ENCODE measurements at places on chromosomes 11 and 22.

DNA sequence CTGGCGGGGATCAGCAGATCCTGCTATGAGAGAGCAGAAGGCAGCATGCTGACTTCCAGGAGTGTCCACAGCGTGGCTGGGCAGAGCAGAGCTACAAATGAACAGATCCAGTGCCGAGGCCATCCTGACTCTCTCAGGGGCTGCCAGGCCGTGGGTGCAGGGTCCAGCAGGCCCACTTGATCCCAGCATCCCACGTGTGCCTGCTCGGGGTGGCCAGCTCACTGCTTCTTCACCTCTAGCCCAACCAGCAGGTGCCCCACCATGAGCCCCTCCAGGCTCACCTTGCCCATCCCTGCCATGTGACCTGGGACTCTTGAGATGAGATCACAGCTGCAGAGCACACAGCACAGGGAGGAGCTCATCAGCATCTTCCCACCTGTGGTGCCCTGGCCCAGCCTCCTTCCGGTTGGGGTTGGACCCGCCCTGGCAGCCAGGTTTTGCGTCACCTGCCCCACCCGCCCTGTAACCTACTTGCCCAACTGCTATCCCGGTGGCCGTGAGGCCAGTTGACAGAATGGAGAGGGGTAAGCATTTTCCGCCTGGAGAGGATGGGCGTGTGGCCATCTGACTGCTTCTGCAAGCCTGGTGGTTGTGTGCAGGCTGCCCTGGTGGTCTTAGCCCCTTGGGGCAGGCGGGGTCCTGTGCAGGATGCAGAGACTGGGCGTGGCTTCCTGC is 11.0 kb downstream of the TANGO2 start:
- DNase-seq = no peak

GRCh38 chr22:49725516-49725915 is 102.2 kb downstream of the BRD1 start:
- no peak for DNase-seq

GRCh38 chr22:48318575-48319320 is 1508.9 kb downstream of the BRD1 start:
- DNase-seq = no peak

DNA sequence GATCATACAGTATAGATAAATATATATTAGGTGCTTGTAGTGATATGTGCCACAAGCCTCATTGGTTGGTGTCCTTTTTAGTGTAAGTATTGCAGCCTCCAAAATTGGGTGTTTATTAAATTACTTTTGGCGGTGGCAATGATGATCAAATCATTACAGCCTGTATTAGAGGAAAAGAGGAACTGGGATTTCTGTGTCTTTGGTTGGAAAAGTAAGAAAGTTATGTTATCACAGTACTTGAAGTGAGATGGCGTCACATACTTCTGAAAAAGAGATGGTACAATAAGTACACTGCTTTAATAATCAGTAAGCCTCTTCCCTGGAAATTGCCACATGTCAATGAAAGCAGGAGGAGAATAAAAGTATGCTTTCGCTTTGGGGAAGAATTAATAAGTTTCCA is 523 bp upstream of the MPZL3 start:
- no peak for DNase-seq

DNA sequence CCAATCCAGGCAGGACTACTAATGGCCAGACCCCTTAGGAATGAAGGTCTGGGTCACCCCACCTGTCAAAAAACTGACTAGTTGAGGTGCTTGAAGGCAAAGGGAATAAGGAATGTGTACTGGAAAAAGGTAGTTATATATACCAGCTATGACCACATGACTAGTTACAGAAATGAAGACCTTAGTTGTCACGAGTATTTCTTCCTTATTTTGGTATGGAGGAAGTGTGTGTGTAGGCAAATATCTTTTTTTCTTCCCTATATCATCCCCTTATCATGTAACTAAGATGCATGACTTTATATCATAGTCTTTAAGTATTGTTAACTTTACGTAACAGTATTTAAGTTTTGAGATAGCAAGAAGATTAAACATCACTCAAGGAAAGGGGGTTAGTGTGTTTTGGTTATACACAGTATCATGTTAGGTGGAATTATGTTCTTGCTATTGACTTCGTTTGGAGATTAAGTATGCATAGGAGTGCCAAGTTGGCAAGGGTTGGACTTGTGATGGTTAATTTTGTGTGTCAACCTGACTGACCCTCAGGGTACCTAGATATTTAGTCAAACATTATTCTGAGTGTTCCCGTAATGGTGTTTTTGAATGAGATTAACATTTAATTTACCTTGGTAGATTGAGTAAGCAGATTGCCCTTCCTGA is 38.2 kb upstream of the NARS2 start:
- no peak for DNase-seq
